ENCODE measurements at places on chromosomes 2 and 18.

GRCh38 chr18:22073411-22073810, 96.0 kb upstream of the GATA6 start:
- no peak for DNase-seq

GRCh38 chr2:201978986-201979385, 54.7 kb upstream of the FZD7 start:
- DNase-seq: no peak

GRCh38 chr2:238803996-238804870, 43.7 kb upstream of the TWIST2 start:
- DNase-seq: no peak

GRCh38 chr2:113112441-113112840, 15.0 kb upstream of the IL1RN start:
- no peak for DNase-seq

GRCh38 chr18:44514106-44514505, 166.6 kb upstream of the SETBP1 start:
- DNase-seq: no peak

- DNase-seq: no peak
Observed at GRCh38 chr2:204072443-204073324, 136.1 kb downstream of the ICOS start.

GRCh38 chr2:97995026-97995733, 568 bp downstream of the TMEM131 start:
- peak; percentile 10 for DNase-seq

- DNase-seq: peak; percentile 81
Observed at GRCh38 chr2:222982010-222982908, 69.7 kb upstream of the KCNE4 start.

DNA sequence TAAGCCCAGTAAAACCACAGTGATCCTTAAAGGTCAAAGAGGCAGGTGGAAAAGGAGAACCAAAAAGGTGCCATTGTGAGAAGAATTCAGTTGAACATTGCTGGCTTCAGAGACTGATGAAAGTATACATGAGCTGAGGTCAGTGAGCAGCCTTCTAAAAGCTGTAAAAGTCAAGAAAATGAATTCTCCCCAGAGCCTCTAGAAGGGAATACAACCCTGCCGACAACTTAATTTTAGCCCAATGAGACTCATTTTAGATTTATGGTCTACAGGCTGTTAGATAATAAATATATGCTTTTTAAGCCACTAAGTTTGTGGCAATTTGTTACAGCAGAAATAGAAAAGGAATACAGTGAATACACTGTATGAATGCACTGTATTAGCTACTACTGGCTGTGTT, 911.4 kb downstream of the TRIB2 start:
- DNase-seq: no peak

DNA sequence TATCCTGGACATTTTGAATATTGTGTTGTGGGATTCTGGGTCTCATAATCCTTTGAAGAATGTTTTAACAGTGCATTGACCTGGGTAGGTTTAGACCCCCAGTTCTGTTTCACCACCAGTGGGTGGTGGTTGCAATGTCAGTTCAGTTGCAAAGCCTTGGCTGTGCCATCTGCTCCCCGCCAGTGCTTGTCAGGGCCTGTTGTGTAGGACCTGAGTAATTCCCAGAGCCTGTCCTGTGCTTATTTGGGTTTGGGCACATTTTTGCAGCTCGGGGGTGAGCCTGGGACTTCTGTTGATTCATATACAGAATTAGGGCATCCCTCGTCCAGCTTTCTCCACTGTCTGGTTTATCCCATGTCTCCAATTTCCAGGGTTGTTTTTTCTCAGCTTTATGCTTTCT, 24.8 kb downstream of the ATP9B start:
- no peak for DNase-seq

DNA sequence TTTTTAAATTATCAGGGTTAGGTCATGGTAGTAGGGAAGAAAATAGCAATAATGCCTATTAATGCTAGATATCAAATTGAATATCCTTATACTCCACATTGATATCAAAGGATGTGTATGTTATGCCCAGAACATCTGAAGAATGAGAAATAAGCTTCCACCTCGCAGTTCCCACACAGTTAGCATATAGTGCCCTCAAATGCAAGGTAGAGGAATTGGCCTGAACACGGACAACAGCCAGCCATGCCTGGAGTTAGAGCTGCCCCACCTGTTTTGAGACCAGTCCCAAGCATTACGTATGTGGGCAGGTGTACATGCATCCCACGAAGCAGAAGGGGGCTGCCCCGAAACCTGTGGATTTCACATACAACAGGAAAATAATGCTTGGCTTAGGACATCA, 79.6 kb downstream of the SUMO1 start:
- DNase-seq: no peak

DNA sequence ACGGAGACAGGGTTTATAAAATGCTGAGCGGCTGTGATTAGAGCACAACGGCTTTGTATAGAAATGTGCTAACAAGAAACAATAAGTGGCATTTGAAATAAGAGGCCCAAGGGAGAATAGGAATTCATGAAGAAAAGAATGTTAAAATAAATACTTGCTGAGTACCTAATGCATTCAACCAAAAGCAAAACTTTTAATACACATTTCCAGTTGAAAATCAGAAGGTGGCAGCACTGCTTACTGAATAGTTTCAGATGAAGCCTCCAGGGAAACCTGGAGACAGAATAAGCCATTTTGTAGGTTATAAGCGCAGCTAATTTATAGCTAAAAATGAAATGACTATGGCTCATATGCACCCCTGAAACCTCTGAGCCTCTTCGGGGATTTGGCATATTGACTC, 286.6 kb downstream of the DPP10 start:
- no peak for DNase-seq

DNA sequence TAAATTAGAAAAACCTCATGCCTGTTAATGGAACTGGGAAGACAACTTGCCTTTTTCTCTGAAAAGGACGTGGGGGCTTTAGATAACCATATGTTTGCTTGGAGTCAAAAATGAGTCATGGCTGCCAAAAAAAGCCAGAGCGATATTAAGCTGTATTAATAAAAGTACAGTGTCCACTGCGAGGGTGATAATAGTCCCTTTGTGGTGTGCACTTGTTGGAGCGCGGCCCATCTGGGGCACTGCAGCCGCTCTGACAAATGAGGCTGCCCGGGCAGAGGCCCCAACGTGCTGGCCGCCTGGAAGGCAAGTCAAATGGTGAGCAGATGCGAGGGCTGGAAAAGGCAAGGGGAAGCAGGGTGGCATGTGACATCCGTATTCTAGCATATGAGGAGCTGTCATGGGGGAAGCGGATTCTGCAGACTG, 103.3 kb upstream of the NCK2 start:
- DNase-seq: no peak

DNA sequence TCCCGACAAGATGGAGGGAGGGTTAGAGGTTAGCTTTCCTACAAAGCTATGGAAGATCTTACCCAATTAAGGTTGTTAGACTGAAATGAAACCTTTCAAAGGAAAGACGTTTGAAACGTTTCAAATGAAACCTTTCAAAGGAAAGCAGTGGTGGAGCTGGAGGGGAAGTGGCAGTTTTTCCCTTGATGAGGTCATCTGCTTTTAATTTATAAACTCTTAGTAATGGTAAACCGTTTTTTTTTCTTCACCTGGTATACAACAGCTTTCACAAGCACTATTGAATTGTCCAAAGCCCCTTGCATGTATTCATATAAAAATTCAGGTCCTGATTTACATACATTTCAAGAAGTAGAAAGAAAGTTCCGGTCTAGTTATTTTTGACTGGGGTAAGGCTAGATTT, 7.4 kb downstream of the PMAIP1 start:
- no peak for DNase-seq

GRCh38 chr2:203740871-203741281, 34.4 kb downstream of the CD28 start:
- peak; percentile 28 for DNase-seq

GRCh38 chr18:9405130-9405529, 70.2 kb upstream of the RALBP1 start:
- DNase-seq: no peak

DNA sequence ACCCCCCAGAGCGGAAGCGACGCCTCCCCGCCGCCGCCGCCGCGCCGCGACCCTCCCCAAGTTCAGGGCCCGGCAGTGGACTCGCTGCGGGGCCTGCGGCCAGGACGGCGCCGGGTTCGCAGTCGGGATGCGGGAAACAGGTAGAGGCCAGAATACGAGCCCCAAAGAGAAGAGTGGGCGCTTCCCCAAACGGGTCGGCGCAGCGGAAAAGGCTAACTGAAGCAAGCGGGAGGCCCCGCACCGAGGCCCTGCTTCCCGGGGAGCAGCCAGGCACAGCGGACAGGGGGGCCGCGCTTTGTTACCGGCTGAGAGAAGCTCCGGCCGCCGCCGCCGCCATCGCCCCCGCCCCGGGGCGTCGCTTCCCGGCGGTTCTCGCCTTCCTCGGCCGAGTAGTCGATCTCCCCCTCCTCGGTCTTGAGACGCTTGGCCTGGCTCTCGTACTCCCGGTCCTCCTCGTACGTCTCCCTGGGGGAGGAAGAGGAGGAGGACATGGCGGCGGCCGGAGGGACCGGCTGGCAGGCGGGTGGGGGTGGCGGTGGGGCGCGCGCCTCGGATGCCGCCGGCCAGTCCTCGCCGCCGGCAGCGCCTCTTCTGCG, 494 bp downstream of the HNRNPLL start:
- DNase-seq: no peak

DNA sequence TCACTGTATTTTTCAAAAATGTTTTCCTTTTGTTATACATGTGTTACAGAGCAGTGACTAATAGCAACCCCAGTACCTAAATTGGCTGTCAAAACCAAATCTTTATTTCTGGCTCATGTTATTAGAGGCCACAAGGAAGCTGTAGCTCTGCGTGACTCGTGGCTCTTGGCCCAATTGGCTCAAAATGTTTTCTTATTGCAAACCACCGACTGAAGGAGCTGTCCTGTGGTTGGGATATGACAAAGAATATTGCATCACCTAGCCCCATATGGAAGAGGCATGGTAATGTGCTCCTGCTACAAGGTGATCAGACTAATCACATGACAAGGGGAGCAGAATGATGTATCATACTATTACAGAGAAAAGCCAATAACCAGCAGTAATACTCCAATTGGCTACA, 1058.5 kb downstream of the CBLN2 start:
- no peak for DNase-seq

- no peak for DNase-seq
Observed at GRCh38 chr2:120536141-120536540, 190.2 kb downstream of the INHBB start.
